Upper lobe of right lung (tissue), 1 donor: ENCODE measurements at places on chromosomes 2 and 18. TPM values are rescaled to one million over a fixed set of nuclear protein-coding genes. Genes with fewer than 3 reads are reported as not detected.
A peak's percentile ranks its signal among the peaks of the same experiment; 100 is the strongest.

The POMC gene
- 3.3 TPM for total RNA-seq

The MROH2A gene
- not detected for total RNA-seq

GRCh38 chr2:234026693-234027254, 23.7 kb upstream of the SPP2 start:
- peaks cover 9% of the 10 kb centered on the region for H3K4me1 ChIP-seq
- DNase-seq: no peak
- no peaks in the 10 kb centered on the region for H3K36me3 ChIP-seq
- H3K4me3 ChIP-seq: no peak overlapping the region

DNA sequence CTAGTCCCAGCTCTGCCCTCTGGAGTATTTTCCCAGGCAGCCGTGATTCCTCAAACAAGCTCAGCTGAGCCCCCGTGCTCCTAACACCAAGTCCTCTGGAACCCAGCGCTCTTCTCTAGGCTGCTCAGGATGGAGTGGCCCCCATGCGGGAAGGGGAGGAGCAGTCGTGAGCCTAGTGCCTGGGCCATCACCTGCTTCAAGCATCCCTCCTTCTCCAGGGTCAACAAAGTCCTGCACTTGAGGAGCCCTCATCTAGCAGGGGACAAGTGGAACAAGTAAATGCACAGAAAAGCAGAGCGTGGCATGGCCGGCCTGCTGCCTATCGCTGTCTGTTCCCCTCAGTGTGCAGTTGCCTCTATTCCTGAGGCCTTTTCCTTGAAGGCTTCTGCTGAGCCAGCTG, 168.6 kb downstream of the INHBB start:
- DNase-seq: no peak
- H3K27me3 ChIP-seq: no peaks in the 10 kb centered on the region
- no peak overlapping the region for H3K27ac ChIP-seq
- peaks cover 7% of the 10 kb centered on the region for H3K4me1 ChIP-seq
- no peaks in the 10 kb centered on the region for H3K36me3 ChIP-seq

DNA sequence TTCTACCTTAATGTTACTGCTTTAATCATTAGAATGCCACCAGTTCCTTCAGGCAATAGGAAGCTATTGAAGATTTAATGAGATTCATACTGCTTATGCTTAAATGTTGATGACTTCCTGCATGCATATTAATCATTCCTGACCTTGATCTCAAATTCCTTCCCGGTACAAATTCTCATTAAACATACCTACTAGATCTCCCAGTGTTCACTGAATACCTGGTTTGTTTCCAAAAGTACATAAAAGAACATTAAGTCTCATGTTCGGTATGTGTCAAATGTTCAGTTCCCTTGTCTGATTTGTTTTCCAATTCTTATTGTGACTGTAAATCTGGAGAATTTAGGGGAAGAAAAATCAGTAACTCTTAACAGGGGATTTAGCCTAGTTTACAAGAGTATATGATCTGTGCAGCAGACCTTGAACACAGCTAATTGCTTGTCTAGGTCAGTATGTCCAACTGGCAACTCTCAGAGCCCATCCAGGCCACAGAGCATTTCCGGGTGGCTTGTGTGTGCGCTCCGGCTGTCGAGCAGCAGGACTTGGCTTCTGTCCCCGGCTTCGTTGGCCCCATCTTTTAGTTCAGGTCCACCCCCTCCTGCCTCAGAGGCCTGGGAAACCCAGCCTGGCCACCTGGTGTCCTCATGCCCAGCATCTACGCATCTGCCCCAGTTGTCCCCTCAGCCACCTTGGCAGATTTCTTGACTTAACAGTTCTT, 13.1 kb downstream of the METAP1D start:
- no peak overlapping the region for H3K27ac ChIP-seq
- no peak for DNase-seq
- H3K4me1 ChIP-seq: no peaks in the 10 kb centered on the region
- H3K4me3 ChIP-seq: no peak overlapping the region

GRCh38 chr18:62101321-62101721, 85.5 kb downstream of the PIGN start:
- peaks cover 2% of the 10 kb centered on the region for H3K36me3 ChIP-seq
- no peaks in the 10 kb centered on the region for H3K4me1 ChIP-seq
- no peaks in the 10 kb centered on the region for H3K27me3 ChIP-seq

The FN1 gene
- total RNA-seq: 955 TPM

GRCh38 chr2:203623661-203624060, 82.8 kb upstream of the CD28 start:
- H3K27ac ChIP-seq: no peak overlapping the region
- H3K36me3 ChIP-seq: no peaks in the 10 kb centered on the region
- no peak overlapping the region for H3K4me3 ChIP-seq
- H3K27me3 ChIP-seq: no peaks in the 10 kb centered on the region
- no peak for DNase-seq
- peaks cover 6% of the 10 kb centered on the region for H3K4me1 ChIP-seq

The TYW5 gene
- 7.5 TPM for total RNA-seq

DNA sequence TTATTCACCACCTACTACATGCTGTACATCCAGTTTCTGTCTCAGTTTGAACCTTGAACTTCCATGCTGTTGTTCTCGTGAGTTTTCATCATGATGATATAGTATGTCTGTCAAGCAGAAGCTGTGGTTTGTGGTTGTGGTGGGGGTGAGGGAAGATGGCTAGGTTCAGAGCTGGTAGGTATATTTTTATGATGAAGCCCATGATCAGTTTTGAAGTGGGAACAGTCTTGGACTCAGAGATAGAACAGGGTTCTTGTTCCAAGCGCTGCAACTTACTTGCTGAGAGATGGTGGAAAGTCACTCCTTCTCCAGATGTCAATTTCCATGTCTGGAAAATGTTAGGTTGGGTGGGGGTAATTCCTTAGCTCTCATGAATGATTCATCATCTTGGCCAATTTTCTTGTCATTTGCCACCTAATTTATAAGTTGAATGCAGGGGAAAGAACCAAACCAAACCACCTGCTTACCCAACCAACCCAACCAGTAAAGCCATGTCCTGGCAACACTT, 21.6 kb downstream of the PMAIP1 start:
- H3K4me3 ChIP-seq: no peak overlapping the region
- H3K4me1 ChIP-seq: peaks cover 2% of the 10 kb centered on the region
- H3K27me3 ChIP-seq: no peaks in the 10 kb centered on the region
- no peak overlapping the region for H3K27ac ChIP-seq
- H3K36me3 ChIP-seq: no peaks in the 10 kb centered on the region

DNA sequence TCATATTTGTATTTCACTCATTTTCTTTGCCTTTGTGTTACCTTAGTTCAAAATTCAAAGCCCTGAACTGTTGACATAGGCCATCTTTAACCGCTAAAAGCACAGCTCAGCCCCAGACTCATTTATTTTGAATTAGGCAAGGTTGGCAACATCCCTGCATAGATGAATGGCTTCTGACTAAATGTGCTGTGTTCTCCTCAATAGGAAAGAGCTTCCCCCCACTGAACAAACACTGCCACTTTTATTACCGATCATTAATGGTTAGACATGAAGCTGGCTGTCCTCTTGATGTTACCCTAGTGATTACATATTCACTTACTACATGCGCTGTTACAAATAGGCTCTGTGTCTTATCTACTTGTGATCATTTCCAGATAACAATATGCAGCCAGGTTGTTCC, 170.7 kb downstream of the ADCYAP1 start:
- H3K27ac ChIP-seq: no peak overlapping the region
- no peaks in the 10 kb centered on the region for H3K36me3 ChIP-seq
- H3K4me3 ChIP-seq: no peak overlapping the region
- no peaks in the 10 kb centered on the region for H3K27me3 ChIP-seq
- DNase-seq: no peak

The RTP5 gene
- not detected for total RNA-seq

The SPC25 gene
- 0.38 TPM for total RNA-seq

The KCMF1 gene
- 72.9 TPM for total RNA-seq

DNA sequence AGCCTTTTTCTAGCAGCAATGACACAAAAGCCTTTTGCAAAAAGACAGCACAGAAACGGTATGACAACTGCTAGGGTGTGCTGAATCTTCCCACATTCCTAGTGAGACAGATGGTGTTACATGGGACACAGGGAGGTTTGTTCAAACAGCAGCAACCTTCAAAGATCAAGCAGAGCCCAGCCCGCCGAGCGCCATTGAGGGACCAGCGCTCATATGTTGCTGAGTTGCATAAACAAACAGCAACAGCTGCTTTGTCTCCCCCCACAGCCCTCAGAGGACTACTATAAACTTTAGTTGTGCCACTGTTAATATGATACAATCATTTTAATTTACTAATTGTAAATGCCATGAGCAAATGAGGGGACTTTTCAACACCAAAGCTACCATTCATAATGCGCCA, 117.7 kb downstream of the ZEB2 start:
- H3K4me3 ChIP-seq: no peak overlapping the region
- peaks cover 6% of the 10 kb centered on the region for H3K4me1 ChIP-seq
- no peaks in the 10 kb centered on the region for H3K27me3 ChIP-seq
- H3K27ac ChIP-seq: peak overlapping the region; percentile 17
- DNase-seq: peak; percentile 63

DNA sequence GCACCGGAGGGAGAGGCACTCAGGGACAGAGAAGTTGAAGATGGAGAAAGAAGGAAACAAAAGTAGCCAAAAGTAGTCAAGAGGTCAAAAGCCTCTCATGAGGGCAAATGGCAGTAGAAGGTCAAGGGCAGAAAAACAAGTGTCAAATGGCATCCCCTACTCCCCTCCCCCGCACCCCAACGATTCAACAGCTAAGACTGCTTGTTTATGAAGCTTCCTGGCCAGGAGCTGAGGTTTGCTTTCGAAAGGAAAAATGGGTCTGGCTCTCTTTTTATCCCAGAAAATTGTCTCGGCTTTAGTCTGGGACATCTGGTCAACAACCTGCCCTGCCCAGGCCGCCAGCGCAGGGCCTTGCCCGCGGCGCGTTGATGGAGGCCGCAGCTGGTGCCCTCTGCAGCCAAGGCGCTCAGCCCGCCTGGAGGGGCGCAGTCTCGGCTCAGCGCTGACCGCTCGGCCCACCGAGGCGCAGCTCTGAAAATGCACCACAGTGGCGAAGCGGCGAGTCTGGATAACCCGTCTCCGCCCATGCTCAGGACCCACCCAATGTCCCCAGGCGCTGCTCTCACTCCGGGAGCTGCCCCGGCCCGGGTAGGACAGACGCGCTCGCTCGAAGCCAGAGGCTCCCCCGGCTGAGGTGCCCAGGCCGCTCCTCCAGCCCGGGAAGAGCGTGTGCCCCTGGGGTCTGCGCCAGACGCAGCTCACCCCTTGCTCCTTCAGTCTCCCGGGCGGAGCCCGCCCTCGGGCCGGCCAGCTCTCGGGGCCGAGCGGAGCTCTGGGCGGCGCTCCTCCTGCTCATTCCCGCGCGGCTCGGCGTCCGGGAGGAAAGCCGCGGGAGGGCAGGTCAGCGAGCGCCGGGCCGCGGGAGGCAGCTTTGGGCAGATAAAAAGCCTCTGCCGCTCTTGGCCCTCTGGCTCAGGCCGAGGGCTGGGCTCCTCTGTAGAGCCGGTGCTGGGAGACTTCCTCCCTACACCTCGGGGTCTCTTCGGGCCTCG, 1.8 kb upstream of the TBR1 start:
- H3K4me3 ChIP-seq: peak overlapping the region; percentile 41
- peaks cover 44% of the 10 kb centered on the region for H3K4me1 ChIP-seq
- H3K36me3 ChIP-seq: no peaks in the 10 kb centered on the region
- DNase-seq: peak; percentile 69
- H3K27ac ChIP-seq: no peak overlapping the region

GRCh38 chr18:12656938-12657683, 796 bp downstream of the SPIRE1 start:
- H3K4me3 ChIP-seq: peak overlapping the region; percentile 78
- peak overlapping the region; percentile 92 for H3K27ac ChIP-seq
- peaks cover 30% of the 10 kb centered on the region for H3K4me1 ChIP-seq

DNA sequence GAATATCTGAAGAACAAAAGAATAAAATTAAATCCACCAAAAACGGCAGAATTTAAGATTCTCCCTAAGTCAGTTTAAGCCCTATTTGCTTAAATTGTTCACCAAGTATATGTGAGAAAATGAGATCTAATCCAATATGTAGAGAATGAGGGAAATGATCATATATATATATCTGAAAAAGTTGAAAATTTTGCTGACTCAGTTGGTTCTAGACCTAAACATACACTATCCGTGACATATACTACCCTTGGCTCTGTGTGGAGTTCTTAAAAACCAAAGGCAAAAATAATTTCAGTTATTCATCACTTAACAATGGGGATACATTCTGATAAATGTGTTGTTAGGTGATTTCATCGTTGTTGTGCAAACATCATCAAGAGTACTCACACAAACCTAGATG, 7.3 kb downstream of the SS18 start:
- no peak for DNase-seq
- no peaks in the 10 kb centered on the region for H3K27me3 ChIP-seq
- no peak overlapping the region for H3K27ac ChIP-seq
- H3K36me3 ChIP-seq: peaks cover 64% of the 10 kb centered on the region

- no peak overlapping the region for H3K4me3 ChIP-seq
- no peaks in the 10 kb centered on the region for H3K36me3 ChIP-seq
- no peaks in the 10 kb centered on the region for H3K27me3 ChIP-seq
- no peak for DNase-seq
- H3K27ac ChIP-seq: no peak overlapping the region
These were observed 108.4 kb upstream of the EPHA4 start for GRCh38 chr2:221680548-221680947.

DNA sequence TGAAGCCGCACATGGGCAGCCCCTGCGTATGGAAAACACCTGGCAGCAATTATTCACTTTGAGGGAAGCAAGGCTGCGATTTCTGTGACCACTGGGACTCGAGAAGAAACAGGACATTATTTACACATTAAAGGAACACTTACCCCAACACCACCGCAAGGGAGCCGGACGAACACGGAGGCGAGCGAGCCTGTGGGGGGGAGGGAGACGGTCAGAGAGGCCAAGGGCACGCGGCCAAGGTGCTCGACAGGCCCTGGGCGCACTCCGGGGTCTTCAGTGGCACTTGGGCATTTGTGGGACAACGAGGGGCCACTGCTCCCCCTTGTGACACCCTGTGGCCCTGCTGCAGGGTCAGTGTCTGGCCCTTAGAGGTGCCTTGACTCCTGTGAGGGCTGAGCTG, 247.0 kb downstream of the TWIST2 start:
- H3K27me3 ChIP-seq: no peaks in the 10 kb centered on the region
- no peak overlapping the region for H3K27ac ChIP-seq
- no peaks in the 10 kb centered on the region for H3K4me1 ChIP-seq
- DNase-seq: no peak
- no peak overlapping the region for H3K4me3 ChIP-seq
- peaks cover 29% of the 10 kb centered on the region for H3K36me3 ChIP-seq

GRCh38 chr2:11405599-11406266, 60.2 kb downstream of the E2F6 start:
- H3K27me3 ChIP-seq: no peaks in the 10 kb centered on the region
- no peak for DNase-seq
- H3K4me3 ChIP-seq: no peak overlapping the region
- peaks cover 3% of the 10 kb centered on the region for H3K4me1 ChIP-seq

The RNF181 gene
- total RNA-seq: 85.9 TPM

The MAP3K19 gene
- not detected for total RNA-seq

The TGFBRAP1 gene
- 22.9 TPM for total RNA-seq

GRCh38 chr2:117917223-117917917, 96.5 kb downstream of the CCDC93 start:
- H3K27ac ChIP-seq: no peak overlapping the region
- H3K4me1 ChIP-seq: no peaks in the 10 kb centered on the region
- peaks cover 59% of the 10 kb centered on the region for H3K36me3 ChIP-seq
- DNase-seq: no peak
- H3K27me3 ChIP-seq: no peaks in the 10 kb centered on the region

The SLC4A5 gene
- 3.2 TPM for total RNA-seq

GRCh38 chr18:41714872-41715271, 240.2 kb upstream of the PIK3C3 start:
- H3K4me1 ChIP-seq: no peaks in the 10 kb centered on the region
- no peak overlapping the region for H3K27ac ChIP-seq
- H3K27me3 ChIP-seq: no peaks in the 10 kb centered on the region
- no peak overlapping the region for H3K4me3 ChIP-seq
- H3K36me3 ChIP-seq: no peaks in the 10 kb centered on the region
